Upper lobe of right lung (tissue), 1 donor: ENCODE measurements at places on chromosomes 1 and 21. TPM values are rescaled to one million over a fixed set of nuclear protein-coding genes. Genes with fewer than 3 reads are reported as not detected.

DNA sequence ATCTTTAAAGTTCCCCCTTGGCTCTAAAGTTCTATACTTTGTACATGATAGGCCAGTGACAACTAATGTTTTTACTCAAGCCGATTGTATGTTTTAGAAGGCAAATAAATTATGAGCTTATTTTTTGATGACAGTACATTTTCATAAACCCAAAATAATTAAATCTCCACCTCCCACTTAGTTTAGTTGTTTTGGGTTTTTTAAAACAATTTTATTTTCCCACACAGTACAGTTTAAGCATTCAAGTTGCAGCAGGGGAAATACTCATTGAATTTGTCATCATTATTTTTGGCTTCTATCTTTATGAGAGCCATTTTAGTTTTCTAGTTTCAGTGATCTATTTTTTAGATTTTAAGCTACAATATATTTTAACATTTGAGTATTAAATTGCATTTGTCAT, 93.6 kb downstream of the OLFML2B start:
- no peak overlapping the region for H3K27ac ChIP-seq
- no peaks in the 10 kb centered on the region for H3K27me3 ChIP-seq
- H3K36me3 ChIP-seq: no peaks in the 10 kb centered on the region
- DNase-seq: no peak

GRCh38 chr1:2914702-2915101, 106.6 kb upstream of the ACTRT2 start:
- no peaks in the 10 kb centered on the region for H3K27me3 ChIP-seq
- H3K36me3 ChIP-seq: no peaks in the 10 kb centered on the region
- H3K4me1 ChIP-seq: no peaks in the 10 kb centered on the region
- no peak for DNase-seq
- H3K27ac ChIP-seq: no peak overlapping the region

OR2T29 gene
- not detected for total RNA-seq

PCSK9 gene
- 23.5 TPM for total RNA-seq
